ENCODE measurements at places on chromosomes 3 and 15.

DNA sequence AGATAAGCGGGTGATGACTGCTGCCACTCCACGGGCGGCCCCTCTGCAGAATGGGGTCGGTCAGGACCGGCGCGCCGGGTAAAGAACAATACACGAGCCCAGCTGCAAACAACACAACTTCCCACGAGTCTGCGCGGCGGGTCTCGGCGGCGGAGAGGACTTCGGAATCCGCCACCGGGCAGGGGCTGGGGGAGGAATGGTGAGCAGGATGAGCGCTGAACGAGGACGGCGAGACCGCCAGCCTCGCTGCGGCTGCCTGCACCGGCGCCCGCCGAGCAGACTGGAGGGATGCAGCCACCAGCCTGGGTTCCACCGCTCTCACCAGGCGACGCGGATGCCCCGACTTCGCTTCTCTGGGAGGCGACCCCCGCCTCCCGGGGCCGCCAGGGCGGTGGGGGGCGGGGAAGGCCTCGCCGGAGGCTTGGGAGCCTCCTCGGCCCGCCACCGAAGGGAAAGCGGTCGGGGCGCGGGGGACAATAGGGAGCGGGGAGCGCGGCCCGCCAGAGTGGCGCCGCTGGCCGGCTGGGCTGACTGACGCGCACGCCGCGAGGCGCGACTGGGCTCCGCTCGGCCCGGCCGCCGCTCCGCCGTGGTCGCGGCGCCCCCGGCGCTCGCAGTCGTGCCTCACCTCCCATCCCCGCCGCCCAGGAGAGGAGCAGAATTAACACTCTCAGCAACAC lies 515 bp downstream of the ADAM10 start:
- peak; percentile 66 for DNase-seq

DNA sequence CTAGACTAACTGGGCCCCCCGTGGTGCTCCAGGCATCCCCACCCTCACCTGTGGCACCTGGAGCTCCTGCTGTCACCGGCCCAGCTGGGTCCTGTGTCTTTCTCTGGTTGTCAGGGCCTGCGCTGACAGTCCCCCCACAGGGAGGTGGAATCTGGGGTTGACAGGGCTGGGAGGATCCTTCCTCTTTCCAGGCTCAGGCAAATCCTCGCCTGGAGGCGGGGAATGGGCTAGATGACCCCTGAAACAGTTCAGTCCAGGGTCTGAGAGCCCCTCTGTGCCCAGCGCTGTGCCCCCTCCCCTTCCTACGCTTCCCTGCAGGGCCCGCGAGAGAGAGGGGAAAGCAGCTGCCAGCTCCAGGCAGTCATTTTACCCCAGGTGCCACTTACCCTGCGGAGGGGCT lies 50.1 kb upstream of the MCF2L2 start:
- no peak for DNase-seq

DNA sequence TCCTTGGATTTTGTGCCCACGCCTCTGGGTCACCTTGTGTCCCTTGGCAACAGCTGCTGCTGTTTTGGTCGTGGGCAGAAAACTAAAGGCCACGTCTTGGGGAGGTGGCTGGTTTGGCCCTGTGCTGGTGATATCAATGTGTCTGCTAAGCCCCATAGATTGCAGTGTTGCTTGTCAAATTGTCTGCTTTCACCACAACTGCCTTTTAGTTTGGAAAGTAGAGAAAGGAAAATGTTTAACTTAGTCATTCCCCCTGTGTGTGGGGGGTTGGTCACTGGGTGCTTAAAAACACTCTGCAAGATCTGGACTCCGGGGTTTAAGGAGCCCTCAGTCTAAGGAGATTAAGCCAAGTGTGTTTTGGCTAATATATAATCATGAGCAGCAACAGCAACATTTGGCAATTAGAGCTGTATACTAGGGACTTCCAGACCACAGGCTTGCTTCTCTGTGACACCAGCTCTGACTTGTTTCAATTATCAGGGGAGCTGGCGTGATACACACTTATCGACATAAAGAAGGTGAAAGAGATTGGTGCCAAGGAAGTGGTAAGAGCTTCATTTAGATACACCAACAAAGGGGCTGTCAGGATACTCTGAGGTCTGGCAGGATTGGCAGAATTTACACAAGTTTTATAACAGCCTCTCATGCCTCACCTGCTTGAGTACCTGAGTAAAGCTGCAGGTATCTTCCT lies 3.5 kb downstream of the SMAD3 start:
- DNase-seq = no peak

- DNase-seq = no peak
Observed at GRCh38 chr15:48888191-48888590, 10.3 kb downstream of the EID1 start.

DNA sequence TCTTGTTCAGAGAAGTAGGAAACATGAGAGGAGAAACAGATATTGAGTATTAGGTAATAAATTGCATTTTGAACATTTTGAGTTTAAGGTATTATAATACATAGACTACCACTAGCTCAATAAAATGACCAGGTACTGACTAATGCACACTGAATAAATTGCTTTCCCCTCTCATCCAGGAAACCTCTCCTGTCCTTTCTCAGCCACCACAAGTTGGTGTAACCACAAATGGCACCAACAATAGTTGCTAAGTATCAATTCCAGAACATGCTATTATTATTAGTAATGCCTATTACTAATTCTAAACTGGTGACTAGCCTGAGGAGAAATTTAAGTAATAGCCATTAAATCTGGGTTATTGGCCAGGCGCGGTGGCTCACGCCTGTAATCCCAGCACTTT lies 47.3 kb upstream of the XRN1 start:
- no peak for DNase-seq

GRCh38 chr15:59304034-59304795 lies 68.5 kb downstream of the MYO1E start:
- no peak for DNase-seq

DNA sequence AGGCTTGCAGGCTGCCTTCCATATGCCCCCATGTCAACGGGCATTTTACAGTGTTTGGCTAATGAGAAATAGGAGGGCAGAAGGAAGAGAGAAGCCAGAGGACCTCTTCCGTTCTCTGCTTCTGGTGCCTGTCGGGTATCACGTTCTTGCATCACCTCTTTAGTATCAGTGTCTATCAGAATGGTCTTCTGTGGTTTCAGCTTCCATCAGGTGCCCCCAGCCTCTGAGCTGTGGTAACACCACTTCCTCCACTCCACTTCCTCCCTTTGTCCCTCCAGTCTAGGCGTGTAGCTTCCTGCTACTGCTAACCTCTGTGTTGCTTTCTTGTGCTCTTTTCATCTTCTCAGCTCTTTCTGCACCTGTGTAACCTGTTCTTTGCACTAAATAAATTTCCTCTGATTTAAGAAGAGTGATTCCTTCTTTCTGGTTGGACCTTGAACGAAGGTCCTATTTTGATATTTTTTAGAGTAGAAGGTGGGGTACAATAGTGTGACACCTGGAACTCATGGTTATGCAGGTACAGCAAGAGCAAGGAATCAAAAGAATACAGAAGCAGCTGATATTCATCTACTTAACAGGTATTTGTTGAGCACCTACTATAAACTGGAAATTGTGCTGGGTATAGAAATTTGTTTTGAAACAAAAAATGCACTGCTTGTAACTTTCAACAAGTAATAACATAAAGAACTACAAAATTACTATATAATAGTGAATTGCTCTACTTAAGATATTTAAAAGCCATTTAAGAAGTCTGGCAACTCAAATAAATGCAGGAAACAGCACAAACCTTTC lies 27.4 kb upstream of the FOXB1 start:
- peak; percentile 69 for DNase-seq

GRCh38 chr3:130341388-130341787 lies 4.1 kb upstream of the COL6A5 start:
- DNase-seq = no peak

- no peak for DNase-seq
Observed at GRCh38 chr3:105944276-105944675, 75.5 kb upstream of the CBLB start.

- no peak for DNase-seq
Observed at GRCh38 chr15:89912674-89913396, at the start of gene ARPIN. ARPIN (minus strand) TSS chr15:89912952; CDS start chr15:89912835, 117 bp downstream.

GRCh38 chr3:100124201-100124761 lies 10.0 kb upstream of the FILIP1L start:
- no peak for DNase-seq

DNA sequence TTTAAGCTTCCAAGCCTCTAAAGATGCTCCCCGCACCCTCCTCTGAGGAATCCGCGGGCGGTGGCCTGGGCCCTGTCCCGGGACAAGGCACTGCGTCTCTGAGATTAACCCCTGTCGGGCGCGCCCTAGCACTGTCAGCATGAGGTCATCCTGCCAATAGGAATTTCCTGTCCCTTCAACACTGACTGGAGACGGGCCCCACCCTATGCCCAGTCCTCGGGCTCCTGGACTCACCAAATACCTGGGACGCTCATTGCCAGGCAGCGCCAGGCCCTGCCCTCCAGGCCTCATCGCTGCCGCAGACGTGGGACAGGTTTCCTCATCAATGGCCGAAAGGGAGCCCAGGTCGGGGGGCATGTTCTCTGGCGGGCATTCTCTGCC lies 67.6 kb upstream of the SH3GL3 start:
- no peak for DNase-seq

DNA sequence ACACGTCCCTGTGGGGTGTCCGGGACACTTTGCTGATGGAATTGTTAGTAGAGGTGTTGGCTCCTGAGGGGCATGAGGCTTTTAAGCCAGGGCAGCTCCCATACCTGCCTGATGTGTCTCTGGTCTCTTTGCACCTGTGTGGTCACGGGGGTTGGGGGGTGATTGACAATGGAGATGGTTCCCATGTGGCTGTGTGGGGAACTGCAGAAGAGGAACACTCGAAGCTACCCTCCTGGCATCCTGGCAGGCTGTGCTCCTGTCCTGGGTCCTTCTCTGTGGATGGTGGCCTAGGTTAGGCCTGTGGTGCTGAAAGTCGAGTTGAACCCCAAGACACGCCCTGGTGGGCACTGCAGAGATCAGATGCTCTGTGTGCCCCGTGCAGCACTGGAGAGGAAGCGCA lies 73.4 kb downstream of the HMCES start:
- DNase-seq = peak; percentile 39

DNA sequence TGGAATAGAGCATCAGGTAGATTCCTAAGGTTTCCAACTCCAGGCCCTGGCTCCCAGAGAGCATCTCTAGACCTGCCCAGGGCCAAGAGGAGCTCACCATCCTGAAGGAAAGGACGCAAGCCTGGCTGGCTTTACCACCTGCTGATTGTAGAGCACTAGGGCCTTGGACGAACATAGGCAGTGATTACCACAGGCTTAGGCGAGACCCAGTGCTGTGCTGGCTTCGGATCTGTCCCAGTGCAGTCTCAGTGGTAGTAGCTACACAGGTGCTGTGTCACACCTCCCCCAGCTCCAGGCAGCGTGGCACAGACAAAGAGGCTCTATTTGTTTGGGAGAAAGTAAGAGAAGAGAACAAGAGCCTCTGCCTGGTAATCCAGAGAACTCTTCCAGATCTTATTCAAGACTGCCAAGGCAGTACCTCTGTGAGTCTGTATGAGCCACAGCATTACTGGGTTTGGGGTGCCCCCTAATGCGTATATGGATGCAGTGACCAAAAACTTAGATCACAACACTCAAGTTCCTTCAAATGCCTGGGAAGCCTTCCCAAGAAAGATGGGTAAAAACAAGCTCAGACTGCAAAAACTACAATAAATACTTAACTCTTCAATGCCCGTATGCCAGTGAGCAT lies 25.4 kb downstream of the ISG20 start:
- peak; percentile 73 for DNase-seq

DNA sequence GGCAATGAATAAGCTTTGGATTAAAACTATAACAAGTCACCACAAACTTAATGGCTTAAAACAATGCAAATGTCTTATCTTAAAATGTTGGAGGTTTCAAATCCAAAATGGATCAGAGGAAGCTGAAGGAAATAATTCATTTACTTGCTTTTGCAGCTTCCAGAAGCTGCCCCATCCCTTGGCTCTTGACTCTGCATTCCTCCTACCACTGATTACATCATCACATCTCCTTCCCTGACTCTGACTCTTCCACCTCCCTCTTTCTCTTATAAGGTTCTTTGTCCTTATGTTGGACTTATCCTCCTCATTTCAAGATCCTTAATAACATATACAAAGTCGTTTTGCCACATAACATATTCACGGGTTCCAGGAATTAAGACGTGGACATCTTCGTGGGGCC lies 982.8 kb upstream of the ROBO1 start:
- no peak for DNase-seq

- no peak for DNase-seq
Observed at GRCh38 chr3:58665405-58665804, 1.2 kb downstream of the FAM3D start.

DNA sequence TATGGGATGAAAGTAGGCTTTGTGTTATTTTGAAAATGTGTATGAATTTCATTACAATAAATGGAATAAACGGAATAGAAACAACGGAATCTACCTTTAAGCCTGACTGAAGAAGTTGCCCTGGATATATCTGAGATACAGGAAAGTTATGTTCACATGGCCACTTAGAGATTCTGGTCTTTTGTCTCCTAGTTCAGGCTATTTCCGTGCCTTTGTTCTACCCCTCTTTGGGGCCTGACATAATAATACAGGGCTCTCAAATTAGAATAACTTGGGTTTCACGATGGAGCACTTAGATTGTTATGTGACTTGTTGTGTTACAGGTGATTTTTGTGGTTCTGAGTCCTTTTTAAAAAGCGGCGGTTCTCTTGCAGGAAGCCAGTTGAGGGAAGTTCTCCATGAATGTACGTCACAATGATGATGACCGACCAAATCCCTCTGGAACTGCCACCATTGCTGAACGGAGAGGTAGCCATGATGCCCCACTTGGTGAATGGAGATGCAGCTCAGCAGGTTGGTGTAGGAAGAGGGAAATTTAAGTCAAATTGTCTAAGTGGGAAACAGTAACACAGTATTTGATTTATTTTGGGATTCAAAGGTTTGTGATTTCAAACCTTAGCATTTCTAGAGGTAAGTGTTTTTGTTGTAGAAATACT lies 72.8 kb downstream of the FNDC3B start:
- DNase-seq = no peak

- DNase-seq = no peak
Observed at GRCh38 chr3:137347132-137347531, 389.3 kb downstream of the IL20RB start.

- no peak for DNase-seq
Observed at GRCh38 chr3:24222165-24222805, 272.4 kb downstream of the THRB start.

- no peak for DNase-seq
Observed at GRCh38 chr3:184325715-184326369, 11.4 kb downstream of the EIF4G1 start.

GRCh38 chr3:113064183-113064582 lies 73.4 kb downstream of the GTPBP8 start:
- no peak for DNase-seq

DNA sequence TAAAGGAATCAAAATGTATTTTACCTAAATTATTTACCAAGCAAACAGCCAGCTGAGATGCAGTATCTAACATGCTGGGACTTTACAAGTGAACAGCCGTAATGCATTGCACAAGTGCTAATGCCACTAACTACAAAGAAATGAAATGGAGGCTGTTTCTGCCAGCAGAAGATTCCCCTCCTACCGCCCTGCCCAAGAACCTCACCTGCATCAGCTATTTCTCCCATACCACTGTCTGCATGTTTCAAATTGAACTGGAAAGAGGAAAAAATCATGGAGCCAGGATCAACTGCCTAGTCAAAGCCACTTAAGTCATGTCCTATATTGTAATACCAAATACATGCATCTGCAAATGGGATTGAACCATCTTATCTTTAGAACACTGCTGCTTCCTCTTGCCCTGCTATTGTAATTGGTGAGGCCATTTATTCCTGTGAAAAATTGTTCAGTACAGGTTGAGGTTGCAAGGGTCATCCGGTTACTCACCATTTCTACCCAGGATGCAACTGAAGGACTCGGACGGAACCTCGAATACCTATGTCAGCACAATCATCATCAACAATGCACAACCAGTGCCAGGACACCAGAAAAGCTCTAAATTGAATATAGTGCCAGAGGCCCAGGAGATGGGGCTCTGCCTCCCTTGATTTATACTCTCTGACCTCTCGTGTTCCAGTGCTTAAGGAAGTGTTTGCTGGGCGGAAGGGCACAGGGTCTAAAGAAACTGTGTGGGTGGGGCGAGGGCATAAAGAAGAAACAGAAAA lies 27.5 kb downstream of the ANXA2 start:
- no peak for DNase-seq

Measured in OCI-LY7 (cell line).